Stromal cell of bone marrow (primary cell): ENCODE measurements at places on chromosomes 5 and 9.
A peak's percentile ranks its signal among the peaks of the same experiment; 100 is the strongest.

DNA sequence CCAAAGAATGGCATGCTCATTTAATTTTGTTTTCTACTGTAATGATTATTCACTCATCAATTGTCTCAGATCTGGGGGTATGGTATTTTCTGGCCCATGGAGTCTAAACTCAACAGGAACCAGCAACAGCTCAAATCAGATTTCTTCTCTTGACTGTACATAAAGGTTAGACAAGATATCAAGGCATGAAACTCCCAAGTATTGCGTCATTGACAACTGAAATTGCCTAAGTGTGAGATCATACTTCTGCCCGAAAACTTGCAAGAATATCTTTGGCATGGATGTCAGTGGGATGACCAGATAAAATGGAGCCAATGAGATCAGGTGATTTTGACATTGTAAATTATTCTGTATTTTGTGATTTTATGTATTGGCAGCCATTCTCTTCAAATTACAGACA is 141.7 kb upstream of the STK32A start:
- peak; percentile 10 for DNase-seq

DNA sequence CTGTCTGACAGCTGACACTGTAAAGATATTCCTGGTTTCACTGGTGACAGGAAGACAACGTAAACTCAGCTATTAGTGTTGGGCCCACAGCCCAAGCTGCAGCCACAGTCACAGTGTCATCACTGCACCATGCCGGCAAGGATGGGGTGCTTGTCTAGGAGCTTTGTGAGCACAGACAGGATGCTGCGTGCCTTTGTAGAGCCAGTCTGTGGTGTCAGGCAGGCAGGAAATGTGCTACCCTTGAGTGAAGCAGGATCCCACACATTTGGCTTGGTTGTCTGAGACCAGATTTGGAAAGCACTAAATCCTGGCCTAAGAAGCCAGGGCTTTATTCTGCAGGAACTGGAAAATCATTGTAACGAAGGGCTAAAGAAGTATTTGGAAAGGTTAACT is 121.6 kb upstream of the ADAMTS16 start:
- DNase-seq: peak; percentile 28

GRCh38 chr5:141804475-141804874 is 73.7 kb downstream of the PCDH1 start:
- no peak for DNase-seq

DNA sequence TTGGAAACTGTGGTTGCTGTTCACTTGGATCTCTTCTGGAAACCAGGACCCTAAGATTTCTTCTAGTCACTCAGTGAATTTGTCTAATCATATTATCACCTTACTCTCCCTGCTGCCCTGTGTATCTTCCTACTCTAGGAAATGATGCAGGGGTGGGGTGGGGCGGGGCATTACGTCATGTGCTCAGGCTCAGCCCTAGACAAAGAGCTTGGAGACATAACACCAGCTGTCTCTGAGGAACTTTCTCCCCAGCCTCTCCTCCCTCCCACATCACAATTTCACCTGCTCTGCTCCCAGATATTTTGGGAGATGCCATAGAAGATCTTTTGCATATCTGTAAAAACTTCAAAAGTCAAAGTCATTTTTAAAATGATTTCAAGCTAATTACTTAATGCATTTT is 470.4 kb downstream of the ZSWIM6 start:
- DNase-seq: no peak

GRCh38 chr9:2085716-2086115 is 70.6 kb downstream of the SMARCA2 start:
- DNase-seq: no peak

DNA sequence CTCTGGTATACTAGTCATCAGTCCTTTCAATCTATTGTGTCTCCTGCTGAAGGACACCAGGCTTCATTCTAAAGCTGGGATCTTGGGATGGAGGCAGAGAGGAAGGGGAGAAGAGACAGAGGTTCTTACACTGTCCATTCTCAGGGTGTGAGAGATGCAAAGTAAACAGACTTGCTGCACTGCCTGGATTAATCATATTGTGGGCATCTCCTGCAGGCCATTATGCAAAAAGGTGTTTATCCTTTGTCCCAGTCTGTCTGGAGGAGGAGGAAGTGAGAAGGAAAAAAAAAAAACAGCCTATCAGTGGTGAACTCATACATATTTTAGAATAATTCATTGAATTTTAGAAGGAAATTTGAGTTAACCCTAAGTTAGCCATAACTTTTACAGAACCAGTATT is 92.9 kb upstream of the TNPO1 start:
- DNase-seq: no peak

DNA sequence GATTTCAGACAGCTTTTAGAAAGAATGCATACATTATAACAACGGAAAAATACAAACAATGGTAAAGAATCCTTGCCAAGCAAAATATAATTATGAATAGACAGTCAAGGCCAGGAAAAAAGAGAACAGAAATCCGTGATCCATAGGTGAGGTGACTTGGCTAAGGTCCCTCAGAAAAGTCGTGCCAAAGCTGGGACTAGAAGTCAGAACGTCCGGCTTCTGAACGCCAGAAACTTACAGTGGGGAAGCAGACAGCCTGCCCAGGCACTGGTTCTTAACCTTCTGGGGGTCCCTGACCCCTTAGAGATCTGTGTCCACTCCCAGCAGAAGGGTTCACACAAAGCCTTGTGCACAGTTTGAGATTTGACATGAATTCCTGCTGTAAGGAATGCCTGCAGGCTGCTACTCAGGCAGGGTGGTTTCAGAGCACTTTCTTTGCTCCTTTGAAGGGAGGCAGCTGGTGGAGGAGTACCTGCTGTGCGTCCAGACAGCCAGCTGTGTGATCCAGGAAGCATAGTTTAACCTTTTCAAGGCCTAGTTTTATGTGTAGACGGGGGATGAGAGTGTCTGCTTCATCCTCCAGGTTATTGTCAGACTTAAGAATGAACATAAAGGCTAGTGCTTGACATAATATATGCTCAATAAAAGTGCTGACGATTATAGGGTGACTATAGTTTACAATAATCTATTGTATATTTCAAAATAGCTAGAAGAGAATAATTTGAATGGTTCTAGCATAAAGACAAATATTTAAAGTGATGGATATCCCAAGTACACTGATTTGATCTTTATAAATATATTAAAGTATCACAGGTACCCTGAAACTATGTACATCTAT is 852 bp downstream of the ARHGEF37 start:
- DNase-seq: no peak

- no peak for DNase-seq
These were observed 26.0 kb upstream of the SVEP1 start for GRCh38 chr9:110605565-110605964.

- no peak for DNase-seq
These were observed 81.7 kb downstream of the FCHO2 start for GRCh38 chr5:73037545-73037944.

DNA sequence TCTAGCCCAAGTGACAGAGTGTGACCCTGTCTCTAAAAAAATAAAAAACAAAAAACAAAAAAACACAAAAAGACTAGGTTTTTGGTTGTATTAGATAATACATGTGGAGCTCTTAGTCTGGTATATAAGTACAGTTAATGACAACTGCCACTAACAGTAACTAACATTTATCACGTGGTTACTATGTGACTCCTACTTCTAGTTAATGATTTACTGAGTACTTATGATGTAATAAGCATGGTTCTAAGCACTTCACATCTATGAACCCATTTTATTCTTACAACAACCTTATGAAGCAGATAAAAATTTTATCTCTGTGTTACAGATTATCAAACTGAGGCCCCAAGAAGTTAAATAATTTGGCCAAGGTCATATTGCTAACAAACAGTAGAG is 6.1 kb upstream of the TMEFF1 start:
- DNase-seq: no peak

DNA sequence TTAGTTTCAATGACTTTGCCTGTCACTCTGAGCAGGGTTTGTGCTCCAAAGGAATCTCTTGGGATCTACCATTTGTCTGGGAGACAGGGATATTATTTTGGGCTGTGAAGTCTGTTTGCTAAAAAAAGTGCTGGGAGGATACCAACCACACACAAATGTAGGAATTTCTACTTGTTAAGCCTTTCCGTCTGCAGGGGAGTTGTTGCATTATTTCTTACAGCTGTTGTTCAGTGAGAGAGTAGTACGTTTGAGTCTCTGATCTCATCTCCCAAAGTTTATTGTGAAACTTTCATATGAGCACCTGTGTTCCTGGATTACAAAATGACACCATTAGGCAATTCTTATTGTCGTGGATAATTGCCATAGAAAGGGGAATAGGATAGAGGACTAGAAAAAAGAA is 78.3 kb upstream of the SEMA6A start:
- no peak for DNase-seq

DNA sequence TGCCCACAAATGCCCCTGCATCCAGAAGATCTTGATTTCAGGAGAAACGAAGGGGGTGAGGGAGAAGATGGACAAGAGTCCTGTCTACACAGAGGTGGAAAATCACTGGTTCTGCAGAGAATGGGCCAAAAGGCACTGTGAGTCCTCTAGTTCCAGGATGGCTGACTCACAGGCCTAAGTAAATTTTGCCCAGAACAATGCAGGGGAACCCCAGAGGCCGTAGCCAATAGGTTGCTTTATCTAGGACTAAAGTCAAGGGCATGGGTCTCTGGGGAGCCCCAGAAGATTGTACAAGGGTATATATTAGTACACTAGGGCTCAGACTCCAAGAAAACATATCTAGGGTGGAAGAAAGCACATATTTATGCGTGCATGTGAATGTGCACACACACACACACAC is 98.0 kb downstream of the SLIT3 start:
- peak; percentile 15 for DNase-seq

DNA sequence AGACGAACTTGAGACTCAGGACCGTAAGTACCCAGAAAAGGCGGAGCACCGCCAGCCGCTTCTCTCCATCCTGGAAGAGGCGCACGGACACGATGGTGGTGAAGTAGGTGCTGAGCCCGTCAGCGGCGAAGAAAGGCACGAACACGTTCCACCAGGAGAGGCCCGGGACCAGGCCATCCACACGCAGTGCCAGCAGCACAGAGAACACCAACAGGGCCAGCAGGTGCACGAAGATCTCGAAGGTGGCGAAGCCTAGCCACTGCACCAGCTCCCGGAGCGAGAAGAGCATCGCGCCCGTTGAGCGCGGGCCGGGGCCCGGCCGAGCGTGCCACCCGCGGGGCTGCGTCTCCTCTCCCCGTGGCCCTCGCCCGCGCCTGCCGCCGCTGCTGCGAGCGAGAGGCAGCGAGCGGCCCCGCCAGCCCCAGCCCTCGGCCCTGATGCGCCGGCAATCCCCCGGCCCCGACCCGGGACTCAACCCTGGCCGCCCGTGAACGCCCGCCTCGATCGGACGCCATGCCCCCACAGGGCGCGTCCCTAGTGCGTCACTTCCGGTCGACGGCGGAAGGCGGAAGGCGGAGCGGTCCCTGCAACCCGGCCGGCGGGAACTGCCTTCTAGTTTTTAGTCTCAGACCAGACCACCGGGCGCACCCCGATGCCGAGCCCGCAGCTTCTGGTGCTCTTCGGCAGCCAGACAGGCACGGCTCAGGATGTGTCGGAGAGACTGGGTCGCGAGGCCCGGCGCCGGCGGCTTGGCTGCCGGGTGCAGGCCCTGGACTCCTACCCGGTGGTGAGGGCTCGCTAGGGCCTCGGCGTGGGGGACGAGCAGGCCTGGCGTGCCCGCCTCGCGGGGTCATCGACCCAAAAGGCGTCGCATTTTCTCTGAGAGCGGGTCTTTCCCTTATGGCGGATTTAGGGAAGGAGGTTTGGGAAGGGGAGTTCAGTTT is at the start of the genes NDOR1 and TMEM203:
Gene NDOR1, plus strand, starts transcription at position 575 of the 944 bp plus-strand sequence. Its CDS starts 78 bp downstream, at position 653.
Gene TMEM203, minus strand, starts transcription at position 523 of the 944 bp plus-strand sequence. Its CDS starts 234 bp downstream, at position 289.
- DNase-seq: peak; percentile 73

GRCh38 chr9:71830153-71830552 is 61.8 kb upstream of the CEMIP2 start:
- DNase-seq: no peak
